GM06990 (cell line): ENCODE measurements at places on chromosomes 6 and 20.
A peak's percentile ranks its signal among the peaks of the same experiment; 100 is the strongest.

DNA sequence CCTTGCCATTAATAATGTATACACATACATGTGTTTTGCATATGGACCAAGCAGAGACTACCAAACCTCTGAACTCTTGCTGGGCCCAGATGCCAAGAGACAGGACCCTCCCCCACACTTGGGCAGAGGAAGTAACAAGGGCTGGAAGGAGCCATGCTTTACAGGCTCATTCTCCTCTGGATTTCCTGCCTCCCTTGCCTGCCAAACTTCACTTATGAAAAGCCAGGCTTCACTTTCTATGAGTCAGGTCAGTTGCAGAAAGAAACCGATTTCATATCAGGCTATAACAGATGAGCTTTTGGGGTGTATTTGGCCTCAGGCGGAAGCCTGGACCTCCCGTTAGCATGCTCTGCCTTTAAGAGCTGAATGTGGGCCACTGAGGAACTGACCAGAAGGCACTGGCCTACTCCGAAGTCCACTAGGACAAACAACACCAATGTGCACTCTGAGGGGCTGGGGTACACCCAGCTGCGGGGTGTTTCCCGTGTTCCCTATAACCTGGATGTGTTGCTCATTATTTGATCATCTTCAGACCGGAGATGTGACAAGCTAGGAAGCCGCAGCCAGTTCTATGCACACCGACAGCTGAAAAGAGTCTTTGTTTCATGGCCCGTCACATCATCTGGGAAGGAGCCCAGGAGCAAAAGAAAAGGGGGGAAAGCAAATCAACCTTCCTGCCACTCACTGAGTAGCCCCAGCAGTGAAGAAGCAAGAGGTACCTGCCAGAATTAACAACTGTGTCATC, 28.5 kb downstream of the HAO1 start:
- no peak for DNase-seq

DNA sequence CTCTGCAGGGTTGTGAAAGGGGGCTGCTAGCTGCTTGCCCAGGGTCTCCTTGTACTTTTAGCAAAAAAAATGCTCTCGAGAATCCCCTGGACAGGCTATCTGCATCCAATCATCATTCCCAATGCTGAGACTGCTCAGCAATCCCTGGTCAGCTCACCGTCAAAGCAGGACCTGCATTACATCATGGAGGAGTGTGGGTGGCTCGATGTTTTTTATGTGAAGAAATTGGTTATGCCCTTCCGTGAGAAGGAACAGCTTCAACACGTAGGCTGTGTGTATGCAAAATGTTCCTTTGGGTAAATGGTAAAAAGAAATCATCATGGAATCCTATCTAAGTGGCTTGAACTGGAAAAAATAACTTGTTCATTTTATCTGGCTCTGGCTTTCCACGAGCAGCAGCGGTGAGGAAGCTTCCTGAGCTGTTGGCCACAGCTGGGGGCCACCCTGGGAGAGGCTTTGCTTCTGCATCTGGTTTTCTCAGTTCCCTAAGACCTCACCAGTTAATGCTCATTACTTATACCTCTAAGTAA, 111.4 kb downstream of the FYN start:
- no peak for DNase-seq

DNA sequence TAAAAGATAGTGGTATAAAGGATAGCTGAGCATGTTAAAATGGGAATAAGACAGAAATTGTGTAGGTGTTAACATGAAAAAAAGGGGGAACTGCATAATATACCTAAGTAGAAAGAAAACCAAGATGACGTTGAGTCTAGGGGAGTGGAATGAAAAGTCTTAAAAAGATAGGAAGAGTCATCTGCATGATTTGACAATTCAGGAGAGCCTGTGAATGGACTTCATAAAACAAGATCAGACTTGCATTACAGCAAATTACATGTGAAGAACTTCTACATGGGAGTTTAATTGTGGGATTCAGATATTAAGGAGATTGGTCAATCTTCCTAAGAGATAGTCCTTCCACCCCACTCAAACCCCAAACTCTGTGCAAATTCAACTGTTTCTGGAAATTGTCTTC, 85.5 kb downstream of the WASF1 start:
- DNase-seq = no peak

- no peak for DNase-seq
Observed at GRCh38 chr6:73704798-73705197, 8.8 kb downstream of the CD109 start.

- DNase-seq = no peak
Observed at GRCh38 chr20:49543858-49544437, 24.0 kb downstream of the PTGIS start.

DNA sequence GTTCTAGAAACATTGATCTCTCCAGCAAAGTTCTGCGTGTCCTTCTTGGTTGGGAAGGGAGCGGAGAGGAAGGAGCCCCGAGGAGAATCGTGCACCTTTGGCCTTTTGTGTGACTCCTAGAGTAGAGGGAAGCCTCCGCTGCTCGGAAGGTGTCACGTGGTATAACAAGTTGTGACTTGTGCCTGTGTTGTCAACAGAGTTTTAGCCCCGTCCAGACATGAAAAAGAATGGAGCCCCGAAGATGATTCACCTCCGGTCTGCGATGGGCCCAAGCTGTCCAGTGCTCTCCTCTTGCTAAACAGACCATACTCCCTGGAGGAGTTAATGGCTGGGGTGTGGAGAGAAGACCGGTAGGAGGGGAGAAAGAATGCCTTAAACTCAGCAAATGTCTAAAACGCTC, 7.0 kb downstream of the EYA2 start:
- no peak for DNase-seq

- no peak for DNase-seq
Observed at GRCh38 chr6:143236151-143236798, 175.6 kb downstream of the AIG1 start.

GRCh38 chr6:12748411-12748810, 31.8 kb downstream of the PHACTR1 start:
- DNase-seq = no peak

DNA sequence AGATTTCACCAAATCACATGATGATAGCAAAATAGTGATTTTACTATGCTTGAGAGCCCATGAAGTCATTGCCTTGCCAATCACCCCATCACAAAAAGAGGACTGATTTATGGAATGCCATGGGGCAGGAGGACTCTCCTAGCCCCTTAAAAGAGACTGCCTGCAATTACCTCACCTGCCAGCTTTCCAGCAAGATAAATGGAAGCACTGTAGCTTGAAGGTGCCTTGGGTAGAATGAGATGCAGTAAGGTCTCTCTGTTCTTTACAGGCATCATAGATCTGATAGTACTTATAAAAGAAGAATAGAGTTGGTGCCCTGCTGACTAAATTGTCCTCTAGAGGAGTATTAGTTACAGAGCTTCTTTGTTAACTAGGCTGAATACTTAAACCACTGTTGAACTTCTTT, 242.3 kb downstream of the TMEM242 start:
- no peak for DNase-seq

DNA sequence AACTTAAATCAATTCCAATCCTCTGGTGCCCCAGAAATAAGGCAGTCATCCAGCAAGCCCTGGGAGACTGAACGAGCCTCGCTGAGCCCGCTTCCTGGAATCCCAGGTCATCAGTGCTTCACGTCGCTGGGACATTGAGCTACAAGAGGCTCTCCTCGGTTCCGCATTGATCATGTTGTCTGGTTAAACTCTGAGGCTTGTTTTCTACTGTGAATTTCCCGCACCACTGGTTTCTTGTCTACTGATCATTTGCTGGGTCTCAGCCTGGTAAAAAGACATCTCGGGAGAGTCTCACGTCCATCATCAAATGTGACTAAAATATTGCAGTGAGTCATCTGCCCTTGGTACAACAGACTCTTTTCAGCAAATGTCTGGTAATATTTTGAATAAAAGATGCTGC, 569.2 kb downstream of the QKI start:
- DNase-seq = no peak

DNA sequence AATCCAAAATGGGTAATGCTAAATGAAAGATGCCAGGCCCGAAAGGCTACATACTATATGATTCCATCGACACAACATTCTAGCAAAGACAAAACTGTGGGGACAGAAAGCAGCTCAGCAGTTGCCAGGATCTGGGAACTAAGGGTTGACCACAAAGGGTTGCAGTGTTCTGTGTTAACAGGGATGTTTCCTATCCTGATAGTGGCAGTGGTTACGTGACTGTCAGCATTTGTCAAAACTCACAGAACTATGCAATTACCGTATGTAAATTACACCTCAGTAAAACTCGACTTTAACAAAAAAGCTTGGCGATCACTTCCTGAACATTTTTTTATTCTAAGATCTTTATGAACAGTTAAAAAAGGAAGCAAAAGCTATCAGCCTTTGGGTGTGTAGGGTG, 83.9 kb downstream of the BANF2 start:
- no peak for DNase-seq

GRCh38 chr6:154359161-154359574, 2.6 kb upstream of the IPCEF1 start:
- DNase-seq = no peak

GRCh38 chr20:58700121-58700821, 7.7 kb downstream of the NPEPL1 start:
- no peak for DNase-seq

DNA sequence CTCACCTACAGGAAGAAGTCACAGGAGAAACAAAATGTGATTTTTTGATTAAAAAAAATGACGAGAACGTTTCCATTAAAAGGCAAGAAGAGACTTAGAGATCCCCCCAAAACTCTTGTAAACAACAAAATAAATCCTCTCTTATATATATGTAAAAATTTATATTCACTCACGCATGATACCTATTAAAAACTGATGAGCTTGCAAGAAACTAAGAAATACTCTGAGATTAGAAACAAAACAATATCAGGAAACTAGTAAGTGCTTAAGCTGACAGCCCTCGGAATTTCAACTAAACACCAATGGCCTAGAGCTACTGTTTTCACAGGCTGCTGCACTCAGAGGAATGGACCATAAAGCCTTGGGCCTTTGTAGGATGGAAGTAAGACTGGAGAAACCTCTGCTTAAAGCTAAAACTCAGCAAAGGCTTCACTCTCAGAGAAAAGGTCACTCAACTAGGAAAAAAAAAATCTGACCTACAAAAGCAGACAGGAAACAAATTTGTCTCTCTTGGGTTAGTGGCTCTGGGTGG, 63.0 kb downstream of the MAP3K7 start:
- no peak for DNase-seq

DNA sequence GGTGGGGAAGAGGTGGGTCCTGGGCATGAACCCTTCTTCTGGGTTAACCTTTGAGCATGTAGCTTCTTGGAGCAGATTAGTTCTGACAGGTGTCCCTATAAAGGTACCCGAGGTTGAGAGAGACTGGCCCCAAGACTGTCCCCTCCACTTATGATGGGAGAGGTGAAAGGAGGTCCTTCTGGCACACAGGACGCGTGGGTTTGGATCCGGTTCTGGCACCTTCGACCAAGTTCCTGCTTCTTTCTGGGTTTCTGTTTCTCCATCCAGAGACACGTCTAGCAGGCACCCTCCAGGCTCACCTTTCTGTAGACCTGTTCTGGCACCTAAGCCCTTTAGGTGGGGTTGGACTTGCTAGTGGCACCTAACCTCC, 4.1 kb downstream of the PAX1 start:
- DNase-seq = no peak

DNA sequence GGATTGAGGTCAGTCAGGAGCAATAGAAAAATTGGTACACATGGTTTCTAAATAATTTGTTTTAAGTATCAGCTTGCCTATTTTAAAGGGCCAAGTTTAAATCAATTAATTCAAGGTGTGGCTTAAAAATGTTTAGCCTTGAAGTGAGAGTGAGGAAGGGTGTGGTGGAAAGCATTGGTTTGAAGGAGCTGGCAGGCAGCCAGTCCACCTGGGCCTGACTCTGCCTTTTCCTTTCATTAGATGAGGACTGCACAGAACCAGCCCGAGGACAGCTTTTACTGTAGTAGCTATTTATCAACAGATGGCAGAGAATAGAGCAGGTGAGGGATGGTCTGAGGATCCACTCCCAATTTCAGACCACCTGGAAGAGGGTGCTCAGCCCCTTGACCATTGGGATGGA, 42.4 kb downstream of the DHX35 start:
- DNase-seq = no peak

GRCh38 chr6:35919085-35919826, 1.6 kb downstream of the SRPK1 start:
- peak; percentile 19 for DNase-seq

- no peak for DNase-seq
Observed at GRCh38 chr20:10432079-10432478, 1.9 kb downstream of the MKKS start.
